ENCODE measurements at places on chromosomes 5 and 9. TPM values are rescaled to one million over a fixed set of nuclear protein-coding genes. Genes with fewer than 3 reads are reported as not detected.

The DENND1A gene
- 6.4 TPM for polyA plus RNA-seq

The CDHR2 gene
- polyA plus RNA-seq: not detected

The THOC3 gene
- polyA plus RNA-seq: 58.0 TPM

The KIF4B gene
- not detected for polyA plus RNA-seq

The CDX1 gene
- polyA plus RNA-seq: not detected

The P4HA2 gene
- polyA plus RNA-seq: 0.26 TPM

The PCDHB15 gene
- not detected for polyA plus RNA-seq

The PCDHGA6 gene
- polyA plus RNA-seq: 0.08 TPM

The MYOZ3 gene
- polyA plus RNA-seq: not detected

Measured in IgD-negative memory B cell (primary cell).